ENCODE measurements at places on chromosomes 3 and 15. TPM values are rescaled to one million over a fixed set of nuclear protein-coding genes. Genes with fewer than 3 reads are reported as not detected.

Gene TRIM71
- total RNA-seq = not detected

Gene FSTL1
- total RNA-seq = 62.0 TPM

Gene ACOX2
- total RNA-seq = 8.8 TPM

Gene RHCG
- 42.0 TPM for total RNA-seq

Gene SLC25A26
- 20.2 TPM for total RNA-seq

Gene SCAANT1
- total RNA-seq = not detected

Gene CHL1
- not detected for total RNA-seq

Gene P2RY12
- total RNA-seq = not detected

Gene RNF7
- total RNA-seq = 129 TPM

Gene GAP43
- 0.07 TPM for total RNA-seq

Gene GRK7
- 0.02 TPM for total RNA-seq

Gene ARHGAP31
- total RNA-seq = 0.89 TPM

Gene CD200
- not detected for total RNA-seq

Measured in A549 treated with AZD2906 at 1 μM for 4 hours (cell line).